ENCODE measurements at places on chromosomes 2 and 18.
A peak's percentile ranks its signal among the peaks of the same experiment; 100 is the strongest.

DNA sequence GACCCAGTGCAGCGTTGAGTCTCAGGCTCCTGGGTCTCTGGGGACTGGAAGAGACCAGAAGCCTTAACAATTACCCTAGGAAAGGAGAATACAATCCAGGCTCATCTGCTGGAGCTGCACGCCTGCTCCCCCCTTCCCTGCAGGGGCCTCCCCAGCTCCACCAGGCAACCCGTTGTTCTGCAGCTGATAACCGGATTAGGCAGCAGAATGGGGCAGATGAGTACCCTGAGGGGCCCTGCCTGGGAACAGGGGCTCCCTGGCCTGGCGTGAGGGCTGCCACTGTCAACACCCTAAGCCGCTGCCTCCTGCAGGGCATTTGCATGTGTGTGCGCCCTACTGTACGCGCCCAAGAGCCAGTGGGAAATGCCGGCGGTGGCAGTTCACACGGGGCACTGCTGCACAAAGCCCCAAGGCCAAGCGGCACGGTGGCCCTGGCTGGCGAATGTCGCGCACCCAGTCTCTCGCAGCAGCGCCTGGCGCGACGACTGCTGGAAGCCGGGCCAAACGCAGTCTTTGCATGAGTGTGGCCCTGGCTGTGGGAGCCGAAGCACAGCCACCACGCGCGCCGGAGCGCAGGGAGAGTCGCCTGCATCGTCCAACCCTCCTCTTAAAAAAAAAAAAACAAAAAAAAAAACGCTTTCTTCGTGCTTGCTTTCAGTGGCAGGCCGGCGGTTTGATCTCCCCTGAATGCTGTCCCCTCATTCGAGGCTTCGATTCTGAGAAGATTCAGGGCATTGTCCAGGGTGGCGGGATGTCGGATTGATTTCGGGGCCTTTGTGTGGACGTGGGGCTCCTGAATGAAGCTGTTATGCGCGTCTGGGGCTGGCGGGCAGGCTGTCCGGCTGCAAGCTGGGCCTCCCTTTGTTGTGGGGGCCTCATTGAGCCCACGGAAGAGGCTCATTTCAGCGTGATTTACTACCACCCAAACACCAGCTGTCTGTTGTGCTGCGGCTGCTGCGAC lies 63.8 kb downstream of the SETBP1 start:
- DNase-seq: no peak

DNA sequence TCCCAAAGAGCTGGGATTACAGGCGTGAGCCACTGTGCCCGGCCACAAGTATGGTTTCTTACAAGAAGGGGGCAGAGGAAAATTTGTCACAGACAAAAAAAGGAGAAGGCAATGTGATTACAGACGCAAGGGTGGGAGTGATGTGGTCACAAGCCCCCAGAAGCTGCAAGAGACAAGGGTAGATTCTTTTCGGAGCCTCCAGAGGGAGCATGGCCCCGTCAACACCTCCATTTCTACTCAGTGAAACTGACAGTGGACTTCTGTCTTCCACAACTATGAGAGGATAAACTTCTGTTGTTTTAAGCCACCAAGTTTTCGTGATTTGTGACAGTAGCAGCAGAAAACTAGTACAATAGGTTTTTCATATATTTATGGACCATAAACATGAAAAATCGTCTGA lies 2.1 kb upstream of the TCF7L1 start:
- no peak for DNase-seq

DNA sequence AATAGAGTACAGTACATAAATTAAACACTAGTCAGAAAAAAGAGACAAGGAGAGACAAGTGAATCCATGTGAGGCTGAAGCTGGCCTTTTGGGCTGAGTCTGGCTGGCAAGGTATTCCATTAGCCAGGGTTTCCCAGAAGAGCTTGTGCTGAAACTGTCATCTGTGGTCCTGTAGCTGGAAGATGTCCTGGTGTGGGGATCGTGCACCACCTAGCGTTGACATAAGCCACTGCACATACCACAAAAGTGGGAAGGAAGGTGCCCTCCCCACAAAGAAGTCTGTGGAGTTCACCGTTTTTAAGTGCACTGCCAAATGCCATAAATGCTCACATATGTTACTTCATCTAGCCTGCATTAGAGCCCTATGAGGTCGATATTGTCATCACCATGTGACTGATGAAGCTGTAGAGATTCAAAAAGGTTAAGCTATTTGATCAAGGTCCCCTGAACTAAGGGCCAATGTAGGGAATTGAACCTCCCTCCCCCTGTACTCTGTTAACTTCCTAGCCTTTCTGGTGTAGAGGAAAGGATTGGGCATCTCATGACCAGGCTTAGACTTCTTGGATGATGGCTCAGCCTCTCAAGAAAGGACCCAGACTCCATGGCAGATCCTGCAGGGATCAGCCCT lies 31.9 kb upstream of the GALNT14 start:
- peak; percentile 55 for DNase-seq

DNA sequence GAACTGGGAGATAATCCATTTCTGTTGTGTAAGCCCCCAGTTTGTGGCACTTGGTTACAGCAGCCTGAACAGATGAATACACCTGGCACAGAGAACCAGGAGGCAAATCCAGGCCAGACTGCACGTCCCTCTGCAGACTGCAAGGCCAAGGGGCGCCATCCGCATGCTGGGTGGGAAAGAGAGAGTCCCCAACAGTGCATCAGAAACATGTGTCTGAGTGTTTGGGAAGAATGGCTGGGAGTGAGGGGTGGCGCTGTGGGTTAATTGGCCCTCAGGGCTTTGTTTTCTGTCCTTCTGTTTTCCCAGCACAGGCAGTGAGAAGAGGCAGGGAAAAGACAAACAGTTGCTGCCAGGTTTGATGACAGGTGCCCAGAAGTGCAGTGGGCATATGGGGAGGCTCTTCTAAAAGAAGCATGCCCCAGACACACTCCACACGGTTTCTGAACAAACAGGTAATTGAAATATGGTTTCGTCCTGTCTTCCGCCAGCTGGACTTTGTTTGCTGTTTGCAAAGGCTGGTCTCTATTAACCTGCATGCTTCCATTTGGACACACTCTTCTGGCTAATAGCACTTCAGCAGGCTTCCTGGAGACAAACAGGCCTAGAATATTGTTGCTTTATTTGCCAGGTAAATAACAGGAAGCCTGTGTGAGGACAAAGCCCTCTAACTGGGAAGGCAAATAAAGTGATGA lies 43.4 kb upstream of the SEC11C start:
- no peak for DNase-seq

DNA sequence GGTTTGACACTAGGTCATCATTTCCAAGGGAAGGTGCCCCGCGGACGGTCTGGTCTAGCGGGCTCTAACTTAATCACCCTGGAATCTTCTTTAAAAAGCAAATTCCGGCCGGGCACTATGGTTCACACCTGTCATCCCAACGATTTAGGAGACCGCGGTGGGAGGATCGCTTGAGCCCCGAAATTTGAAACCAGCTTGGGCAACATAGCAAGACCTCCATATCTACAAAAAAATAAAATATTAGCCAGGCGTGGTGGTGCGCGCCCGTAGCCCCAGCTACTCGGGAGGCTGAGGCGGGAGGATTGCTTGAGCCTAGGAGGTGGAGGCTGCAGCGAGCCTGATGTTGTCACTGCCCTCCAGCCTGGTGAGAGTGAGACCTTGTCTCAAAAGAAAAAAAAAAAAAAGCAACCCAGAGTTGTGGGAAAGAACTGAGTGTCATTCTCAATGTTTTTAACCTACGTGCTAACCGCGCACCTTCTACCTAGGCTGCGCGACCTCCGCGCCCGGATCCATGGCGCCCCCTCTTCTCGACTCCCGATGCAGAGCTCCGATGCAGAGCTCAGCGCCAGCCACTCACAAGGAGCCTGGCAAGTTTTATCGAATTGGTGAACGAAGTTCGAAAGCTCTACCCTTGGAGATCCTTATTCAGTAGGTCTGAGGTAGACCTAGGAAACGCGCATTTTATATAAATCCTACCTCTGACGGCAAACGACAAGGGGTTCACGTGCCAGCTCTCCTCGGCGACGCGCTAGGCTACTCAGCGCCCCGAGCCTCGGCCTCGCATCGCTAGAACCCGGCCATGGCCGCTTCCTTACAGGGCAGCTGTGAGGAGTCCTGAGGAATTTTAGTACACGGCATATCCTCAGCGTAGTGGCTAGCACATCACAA lies 888 bp upstream of the TWSG1 start:
- DNase-seq: no peak

GRCh38 chr2:107592280-107592624 lies 234.4 kb upstream of the RGPD4 start:
- DNase-seq: no peak

- peak; percentile 56 for DNase-seq
These were observed 431 bp downstream of the FAM98A start for GRCh38 chr2:33598561-33599174.

DNA sequence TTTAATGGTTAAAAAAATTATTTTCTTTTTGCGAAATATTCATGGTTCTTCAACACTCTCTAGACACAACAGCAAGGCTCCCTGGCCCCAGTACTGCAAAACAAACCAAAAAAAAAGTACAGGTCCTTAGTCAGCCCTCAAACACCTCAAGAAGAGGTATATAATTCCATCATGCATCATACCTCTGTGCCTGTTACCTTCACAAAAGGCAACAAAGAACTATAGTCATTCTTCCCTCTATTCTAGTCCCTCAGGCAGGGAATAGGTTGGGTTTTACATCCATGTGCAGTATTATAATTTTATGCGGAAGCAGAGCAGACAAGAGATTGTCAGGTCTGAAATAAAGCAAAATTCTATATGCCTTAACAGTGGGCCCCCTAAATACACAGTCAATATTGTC lies 8.5 kb downstream of the NFE2L2 start:
- DNase-seq: no peak

DNA sequence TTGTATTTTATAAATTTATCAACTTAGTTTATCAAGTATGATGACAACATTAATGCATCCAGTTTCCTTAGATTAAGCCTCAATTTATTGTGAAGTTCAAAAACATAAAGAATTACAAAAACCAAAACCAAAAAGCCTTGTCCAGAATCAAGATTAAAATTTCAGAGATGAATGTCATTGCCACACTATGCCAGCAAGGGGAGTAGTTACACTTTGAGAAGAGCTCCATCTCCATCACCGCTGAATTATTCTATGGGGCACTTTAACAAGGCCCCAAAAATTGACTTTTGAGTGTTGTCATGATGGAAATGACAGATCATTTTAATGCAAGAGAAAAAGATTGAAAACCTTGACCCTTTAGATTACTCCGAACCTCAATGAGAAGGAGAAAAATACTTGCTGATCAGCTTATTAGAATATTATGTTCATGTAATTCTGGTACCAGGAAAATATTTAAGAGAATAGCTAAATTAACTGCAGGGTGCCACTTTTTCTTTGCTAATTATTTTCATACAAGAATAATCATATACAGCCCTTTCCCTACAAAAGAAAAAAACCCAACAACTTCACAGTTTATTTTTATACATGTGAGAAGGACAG lies 152.5 kb upstream of the AQP4 start:
- DNase-seq: no peak

DNA sequence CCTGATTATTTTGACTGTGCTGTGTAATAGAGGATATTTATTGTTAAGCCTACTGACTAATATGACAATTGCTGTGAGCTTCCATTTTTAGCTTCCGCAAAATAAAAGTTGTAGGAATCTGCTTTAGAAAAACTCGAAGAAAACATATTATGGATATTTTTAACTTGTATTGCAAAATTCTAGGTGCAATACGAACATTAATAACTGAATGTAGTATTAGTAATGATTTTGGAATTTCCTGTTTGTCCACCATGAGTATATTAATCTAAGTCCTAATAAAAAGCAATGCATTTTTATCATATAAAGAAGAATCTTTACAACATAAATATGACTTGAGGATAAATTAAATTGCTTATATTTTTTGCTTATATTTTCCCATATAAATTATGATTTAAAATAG lies 2.4 kb upstream of the DSC3 start:
- DNase-seq: no peak

DNA sequence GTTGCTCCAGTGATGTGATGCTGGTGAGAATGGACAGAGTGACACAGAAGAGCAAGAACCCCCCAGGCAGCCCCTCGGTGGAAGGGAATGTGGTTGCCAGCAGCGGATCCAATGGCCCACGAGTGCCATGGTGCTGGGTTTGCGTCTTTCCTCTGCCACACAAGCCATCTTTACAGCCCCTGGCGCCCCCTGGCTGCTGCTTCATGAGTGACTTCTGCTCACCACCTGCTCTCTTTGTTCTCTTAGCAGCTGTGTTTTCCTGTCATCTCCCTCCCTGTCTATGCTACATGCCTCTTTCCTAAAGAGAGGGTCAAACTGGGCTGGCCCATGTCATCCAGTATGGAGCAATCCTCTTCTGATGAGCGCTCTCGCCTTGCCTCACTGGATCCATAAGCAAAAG lies 300.0 kb upstream of the SMIM21 start:
- DNase-seq: no peak

- no peak for DNase-seq
These were observed 122.1 kb downstream of the CELF4 start for GRCh38 chr18:37443325-37444055.

DNA sequence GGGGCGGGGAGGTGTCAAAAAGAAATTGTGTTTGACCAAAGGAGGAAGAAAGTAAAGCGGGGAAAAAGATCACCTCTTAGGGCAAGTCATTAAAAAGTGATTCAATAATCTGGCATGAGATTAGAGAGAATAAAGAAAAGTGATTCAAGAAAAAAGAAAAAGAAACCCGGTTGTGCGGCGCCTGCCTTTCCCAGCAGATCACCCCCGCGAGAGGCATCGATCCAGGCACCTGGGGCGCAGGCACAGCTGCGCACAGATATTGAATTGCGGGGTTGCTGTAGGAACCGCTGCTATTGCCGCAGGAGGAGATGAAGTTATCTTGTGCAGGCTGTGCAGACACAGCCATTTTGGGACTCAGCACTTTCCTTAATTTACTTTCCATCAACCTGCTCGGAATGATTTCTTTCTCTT lies 71.2 kb downstream of the PLB1 start:
- DNase-seq: no peak

DNA sequence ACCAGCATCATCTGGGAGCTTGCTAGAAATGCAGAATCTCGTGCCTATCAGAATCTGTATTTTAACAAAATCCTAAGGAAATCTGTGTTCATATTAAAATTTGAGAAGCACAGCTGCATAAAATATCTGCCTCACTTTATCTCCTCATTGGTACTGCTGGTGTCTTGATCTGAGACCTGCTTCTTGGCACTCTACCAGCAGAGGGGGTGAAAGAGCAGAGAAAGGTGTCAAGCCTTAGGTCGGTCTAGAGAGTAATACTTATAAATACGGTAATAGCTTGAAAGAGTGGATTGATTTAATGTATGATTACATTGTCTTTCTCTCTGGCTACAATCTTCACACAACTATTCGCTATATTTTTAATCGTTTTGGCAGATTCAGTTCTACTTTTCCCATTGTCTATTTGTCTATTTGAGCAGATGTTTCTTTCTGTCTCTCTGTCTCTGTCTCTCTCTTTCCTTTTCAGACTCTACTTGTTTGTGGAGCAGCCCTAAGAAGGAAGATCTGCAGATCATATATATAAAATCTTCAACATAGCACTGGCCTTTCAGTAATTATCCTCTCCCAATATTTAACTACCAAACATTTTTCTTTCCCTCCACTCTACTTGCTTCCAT lies 1.7 kb upstream of the GCG start:
- DNase-seq: peak; percentile 15

DNA sequence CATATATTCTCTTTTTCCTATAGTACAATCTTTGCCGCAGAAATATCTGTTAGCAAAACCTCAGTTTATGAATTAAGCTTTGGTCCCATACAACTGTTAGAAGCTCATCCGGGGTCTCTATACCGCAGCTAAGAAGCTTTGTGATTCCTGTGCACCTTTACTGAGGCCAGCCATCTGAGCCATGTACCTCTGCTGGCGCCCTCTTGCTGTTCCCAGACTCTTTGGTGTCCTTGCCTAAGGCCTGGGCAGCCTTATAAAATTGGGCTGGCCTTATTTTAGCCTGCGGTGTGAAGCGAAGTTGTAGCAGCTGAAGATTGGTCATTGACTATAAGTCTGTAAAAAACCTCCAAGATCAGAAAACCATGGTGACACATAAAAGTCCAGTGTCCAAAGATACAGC lies 1135.1 kb upstream of the CHAC2 start:
- no peak for DNase-seq
